Muscle of back (tissue), 13 donors: ENCODE measurements at places on chromosomes 1 and 21. TPM values are rescaled to one million over a fixed set of nuclear protein-coding genes. Genes with fewer than 3 reads are reported as not detected.

Gene CBS
- 5.9 TPM for polyA plus RNA-seq

Gene UTS2
- polyA plus RNA-seq, result not detected

Gene KRTAP22-1
- polyA plus RNA-seq, result not detected

Gene HMCN1
- 20.3 TPM for polyA plus RNA-seq

Gene HEYL
- polyA plus RNA-seq, result 40.8 TPM

Gene DIRAS3
- polyA plus RNA-seq, result 6.5 TPM

Gene LCE1D
- polyA plus RNA-seq, result not detected

Gene SLAMF7
- 0.34 TPM for polyA plus RNA-seq

Gene PIK3R3
- polyA plus RNA-seq, result 17.6 TPM

Gene RGS7
- polyA plus RNA-seq, result not detected

Gene HMGCS2
- 0.76 TPM for polyA plus RNA-seq
